Heart right ventricle (tissue), 16 donors: ENCODE measurements at places on chromosomes 11 and 22. TPM values are rescaled to one million over a fixed set of nuclear protein-coding genes. Genes with fewer than 3 reads are reported as not detected.

Gene KRTAP5-8
- not detected for total RNA-seq

Gene CRYBB2
- not detected for total RNA-seq

Gene PRODH
- 4.9 TPM for total RNA-seq

Gene OR52A1
- not detected for total RNA-seq

Gene CTSF
- 71.3 TPM for total RNA-seq

Gene SCYL1
- 53.2 TPM for total RNA-seq

Gene SERPIND1
- total RNA-seq, result not detected

Gene INPP5J
- 27.2 TPM for total RNA-seq

Gene DEFB131B
- not detected for total RNA-seq

Gene NELL1
- total RNA-seq, result not detected

Gene ELMOD1
- total RNA-seq, result 0.18 TPM

Gene LGR4
- 17.1 TPM for total RNA-seq

Gene CHADL
- total RNA-seq, result 24.9 TPM

Gene FERMT3
- 3.9 TPM for total RNA-seq

Gene FAT3
- total RNA-seq, result 0.75 TPM

Gene OR6A2
- not detected for total RNA-seq

Gene PLAAT5
- 3.7 TPM for total RNA-seq

Gene SERGEF
- total RNA-seq, result 14.8 TPM

Gene GLYATL1
- total RNA-seq, result not detected

Gene OR5T3
- total RNA-seq, result not detected

Gene SPDYC
- total RNA-seq, result not detected

Gene TRIM6
- total RNA-seq, result 1.9 TPM

Gene KLHL35
- total RNA-seq, result 0.20 TPM

Gene GAL
- not detected for total RNA-seq

Gene OR8G1
- total RNA-seq, result not detected

Gene MMP8
- total RNA-seq, result not detected

Gene OR5A1
- not detected for total RNA-seq

Gene IL10RA
- total RNA-seq, result 3.0 TPM

Gene RIMBP3B
- not detected for total RNA-seq

Gene SEPTIN3
- not detected for total RNA-seq

Gene LRP5
- total RNA-seq, result 44.6 TPM

Gene MRPL49
- total RNA-seq, result 33.8 TPM

Gene MUC6
- not detected for total RNA-seq

Gene DYNC2H1
- 2.2 TPM for total RNA-seq

Gene TREH
- not detected for total RNA-seq
